GM20000 (cell line): ENCODE measurements at places on chromosomes 4 and X.

- DNase-seq: no peak
Measured at GRCh38 chrX:29824176-29824906, 391.0 kb upstream of the MAGEB2 start.

GRCh38 chr4:134687646-134688628, 486.3 kb upstream of the PABPC4L start:
- DNase-seq: no peak

DNA sequence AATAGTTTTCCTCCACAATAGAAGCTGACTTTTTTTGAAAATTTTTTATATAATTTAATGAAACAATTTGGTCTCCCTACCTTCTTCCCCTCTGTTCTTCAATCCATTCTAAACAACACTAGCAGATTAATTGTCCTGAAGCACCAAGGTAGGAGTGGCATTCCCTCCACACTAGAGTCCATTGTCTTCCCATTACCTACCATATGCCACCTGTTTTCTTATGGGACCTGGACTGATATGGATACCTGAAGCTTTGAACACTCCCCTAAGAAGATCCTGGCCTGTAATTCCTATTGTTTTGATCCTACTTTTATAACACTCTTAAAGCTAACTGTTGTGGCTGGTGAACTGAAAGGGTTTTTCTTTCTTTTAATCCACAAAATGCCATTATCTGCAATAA, 92.0 kb downstream of the APBB2 start:
- DNase-seq: no peak

GRCh38 chr4:168930413-168931196, 79.5 kb downstream of the CBR4 start:
- no peak for DNase-seq

- DNase-seq: no peak
Measured at GRCh38 chr4:19236473-19236872, 1015.2 kb upstream of the SLIT2 start.

DNA sequence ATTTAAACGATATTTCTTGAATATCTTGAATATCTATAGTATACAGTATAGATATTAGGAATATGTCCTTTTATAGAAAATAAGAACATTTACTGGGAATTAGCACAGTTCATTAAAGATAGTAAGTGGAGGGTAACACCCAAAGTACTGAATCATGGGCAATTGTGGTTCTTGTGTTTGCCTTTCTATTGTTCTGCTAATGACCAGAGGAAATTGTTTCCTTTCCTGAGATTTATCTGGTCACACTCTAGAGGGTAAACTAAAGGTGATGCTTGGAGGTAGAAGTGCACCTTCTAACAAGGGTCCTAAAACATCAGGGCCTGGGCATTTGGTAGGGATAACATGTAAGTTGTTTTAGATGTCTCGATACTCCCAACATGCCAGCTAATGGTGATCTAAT, 241.3 kb upstream of the SFRP2 start:
- no peak for DNase-seq

DNA sequence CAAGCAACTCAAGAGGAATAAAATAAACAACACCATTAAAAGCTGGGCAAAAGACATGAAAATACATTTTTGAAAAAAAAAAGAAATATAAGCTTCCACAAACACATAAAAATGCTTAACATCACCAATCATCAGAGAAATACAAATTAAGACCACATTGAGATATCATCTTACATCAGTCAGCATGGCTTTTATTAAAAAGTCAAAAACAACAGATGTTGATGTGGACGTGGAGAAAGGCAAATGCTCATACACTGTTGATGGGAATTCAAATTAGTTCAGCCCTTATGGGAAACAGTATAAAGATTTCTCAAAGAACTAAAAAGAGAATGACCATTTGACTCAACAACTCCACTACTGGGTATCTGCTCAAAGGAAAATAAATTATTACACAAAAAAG, 59.6 kb downstream of the STK32B start:
- no peak for DNase-seq

DNA sequence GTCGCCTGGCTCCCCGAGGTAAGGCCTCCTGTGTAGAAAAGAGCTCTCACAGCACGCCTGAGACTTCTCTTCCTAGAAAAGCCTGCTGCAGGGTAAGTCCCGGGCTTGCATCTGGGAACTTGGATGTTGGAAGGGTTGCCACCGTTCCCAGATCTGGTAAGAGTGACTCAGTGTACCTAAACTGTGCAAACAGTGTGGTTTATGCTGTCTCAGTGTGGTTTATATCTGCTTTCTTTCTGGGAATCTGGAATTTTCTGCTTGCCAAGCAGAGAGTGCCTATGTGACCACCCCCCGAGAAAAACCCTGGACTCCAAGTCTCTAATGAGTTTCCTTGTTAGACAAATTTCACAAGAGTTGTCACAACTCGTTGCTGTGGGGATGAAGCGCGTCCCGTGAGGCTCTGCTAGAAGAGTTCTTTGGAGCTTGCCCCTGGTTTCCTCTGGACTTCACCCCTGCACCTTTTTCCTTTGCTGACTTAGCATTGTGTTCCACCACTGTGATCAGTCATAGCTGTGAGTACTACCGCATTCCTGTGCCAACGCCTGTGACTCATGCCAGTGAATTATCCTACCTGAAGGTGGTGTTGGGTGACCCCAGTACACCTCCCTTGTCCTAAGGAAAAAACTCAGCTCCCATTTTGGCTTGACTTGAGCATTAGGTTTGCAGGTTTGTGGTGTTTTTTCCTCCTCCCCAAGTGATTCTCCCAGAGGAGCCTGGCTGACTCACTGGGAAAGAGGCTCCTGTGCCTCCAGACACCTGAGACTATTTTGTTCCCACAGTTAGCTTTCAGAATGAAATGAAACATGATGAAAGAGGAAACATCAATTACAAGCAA, 14.5 kb downstream of the SLC2A9 start:
- no peak for DNase-seq

GRCh38 chr4:140331876-140332275, 41.6 kb upstream of the SCOC start:
- DNase-seq: no peak

DNA sequence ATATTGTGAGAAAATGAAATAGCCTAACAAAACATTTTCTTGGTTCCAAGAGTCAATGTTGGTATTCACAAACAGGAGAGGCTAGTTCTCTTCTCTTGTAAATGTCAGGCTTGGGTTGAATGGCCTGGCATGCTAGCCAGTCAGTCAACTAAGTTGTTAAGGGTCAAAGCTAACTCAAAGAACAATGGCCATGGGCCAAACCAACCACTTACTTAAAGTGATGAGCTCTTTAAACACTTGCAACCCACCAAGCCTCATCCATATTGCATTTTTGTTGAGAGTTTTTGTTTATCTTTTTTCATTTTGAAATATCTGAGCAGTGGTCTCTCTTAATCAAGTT, 394.5 kb downstream of the RAB28 start:
- DNase-seq: no peak

DNA sequence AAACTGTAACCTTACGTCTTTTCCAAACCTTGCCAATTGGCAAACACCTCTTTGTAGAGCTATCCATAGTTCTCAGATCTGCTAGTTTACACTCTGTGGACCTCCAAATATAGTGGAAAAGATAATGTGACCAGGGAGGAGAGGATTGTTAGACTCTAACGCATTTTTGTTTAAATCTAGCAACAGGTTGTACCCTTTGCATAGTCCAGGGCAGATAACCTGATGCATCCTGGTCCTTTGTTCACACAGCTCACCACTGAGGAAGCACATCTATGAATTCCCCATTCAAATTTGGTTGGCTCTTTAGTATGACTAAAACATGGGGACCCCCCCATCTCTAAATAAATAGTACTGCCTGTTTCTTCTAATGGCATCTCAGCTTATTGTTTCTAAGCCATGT, 55.9 kb downstream of the PAGE2 start:
- no peak for DNase-seq

GRCh38 chrX:131262738-131263679, 26.1 kb downstream of the IGSF1 start:
- DNase-seq: no peak

DNA sequence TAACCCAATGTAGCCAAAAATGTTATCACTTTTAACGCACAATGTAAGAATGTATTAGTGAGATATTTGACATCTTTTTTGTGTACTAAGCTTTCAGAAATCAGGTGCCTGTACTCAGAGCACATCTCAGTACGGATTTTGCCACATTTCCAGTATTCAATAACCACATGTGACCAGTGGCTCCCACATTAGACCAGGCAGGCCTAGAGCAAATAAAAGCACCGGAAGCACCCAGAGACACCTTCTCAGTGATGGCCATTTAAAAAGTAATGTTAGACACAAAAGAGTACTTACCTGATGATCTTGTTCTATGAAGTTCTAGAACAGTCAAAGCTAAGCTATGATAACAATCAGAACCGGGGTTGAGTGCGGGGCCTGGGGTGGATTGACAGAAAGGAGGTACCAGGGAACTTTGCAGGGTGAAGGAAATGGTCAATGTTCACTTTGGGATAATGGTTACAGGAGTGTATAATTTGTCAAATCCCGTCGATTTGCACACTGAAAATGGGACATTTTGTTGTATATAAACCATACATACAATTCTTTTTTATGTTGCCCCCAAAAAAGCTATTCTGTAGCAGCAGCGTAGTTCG, 1.2 kb downstream of the CTPS2 start:
- DNase-seq: peak; percentile 22

DNA sequence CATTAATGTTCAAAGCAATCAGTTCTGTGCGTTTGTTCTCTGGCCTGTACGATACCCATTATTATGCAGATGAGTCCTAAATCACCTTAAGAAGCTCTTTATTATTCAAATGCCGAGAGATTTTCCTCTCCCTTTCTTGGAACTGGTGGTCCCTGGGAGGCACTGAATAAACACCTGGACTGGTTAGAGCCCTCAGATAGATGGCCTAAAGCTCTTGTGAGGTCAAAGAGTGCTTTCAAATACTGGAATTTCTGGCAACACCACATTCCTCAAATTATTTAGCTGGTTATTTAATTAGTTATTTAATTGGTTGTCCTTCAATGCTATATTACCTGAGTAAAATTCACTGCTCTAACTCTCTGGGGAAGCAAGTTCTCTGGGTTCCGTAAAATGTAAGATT, 3.0 kb downstream of the ARHGEF38 start:
- DNase-seq: no peak

DNA sequence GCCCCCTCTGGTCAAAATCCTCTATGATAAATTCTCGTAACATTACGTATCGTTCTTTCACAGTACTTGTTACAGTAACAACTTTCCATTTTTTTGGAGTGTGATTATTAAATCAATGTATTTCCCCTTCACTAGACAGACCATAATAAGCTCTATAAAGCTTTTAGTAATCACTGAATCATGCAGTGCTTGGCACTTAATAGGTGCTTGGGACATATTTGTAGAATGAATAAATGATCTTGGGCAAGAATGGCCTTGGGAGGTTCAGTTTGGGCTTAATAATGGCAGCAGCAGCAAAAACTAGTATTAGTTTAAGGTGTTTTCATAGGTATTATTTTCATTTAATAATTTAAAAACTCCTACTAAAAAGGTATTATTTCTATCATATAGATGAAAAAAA, 33.4 kb upstream of the SFRP2 start:
- DNase-seq: no peak

GRCh38 chr4:77176640-77177039, 19.6 kb downstream of the CCNG2 start:
- no peak for DNase-seq

DNA sequence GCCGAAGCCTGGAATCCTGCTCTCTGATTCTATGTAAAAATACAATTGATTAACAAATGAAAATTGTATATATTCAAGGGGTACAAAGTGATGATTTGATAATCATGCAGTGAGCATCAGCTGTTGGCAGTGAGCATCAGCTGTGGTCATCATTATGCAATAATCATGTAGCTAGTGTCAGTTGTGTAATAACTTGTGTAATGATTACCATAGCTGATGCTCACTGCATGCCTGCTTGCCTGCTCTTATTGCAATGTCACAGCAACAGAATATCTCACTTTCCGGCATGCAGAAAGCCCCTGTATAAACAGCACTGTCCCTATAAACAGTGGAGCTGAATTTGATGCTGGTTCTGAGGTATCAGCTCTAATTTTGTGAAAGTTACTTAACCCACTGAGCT, 46.8 kb downstream of the SULT1B1 start:
- no peak for DNase-seq

GRCh38 chrX:10557166-10557565, 63.2 kb downstream of the MID1 start:
- DNase-seq: no peak

DNA sequence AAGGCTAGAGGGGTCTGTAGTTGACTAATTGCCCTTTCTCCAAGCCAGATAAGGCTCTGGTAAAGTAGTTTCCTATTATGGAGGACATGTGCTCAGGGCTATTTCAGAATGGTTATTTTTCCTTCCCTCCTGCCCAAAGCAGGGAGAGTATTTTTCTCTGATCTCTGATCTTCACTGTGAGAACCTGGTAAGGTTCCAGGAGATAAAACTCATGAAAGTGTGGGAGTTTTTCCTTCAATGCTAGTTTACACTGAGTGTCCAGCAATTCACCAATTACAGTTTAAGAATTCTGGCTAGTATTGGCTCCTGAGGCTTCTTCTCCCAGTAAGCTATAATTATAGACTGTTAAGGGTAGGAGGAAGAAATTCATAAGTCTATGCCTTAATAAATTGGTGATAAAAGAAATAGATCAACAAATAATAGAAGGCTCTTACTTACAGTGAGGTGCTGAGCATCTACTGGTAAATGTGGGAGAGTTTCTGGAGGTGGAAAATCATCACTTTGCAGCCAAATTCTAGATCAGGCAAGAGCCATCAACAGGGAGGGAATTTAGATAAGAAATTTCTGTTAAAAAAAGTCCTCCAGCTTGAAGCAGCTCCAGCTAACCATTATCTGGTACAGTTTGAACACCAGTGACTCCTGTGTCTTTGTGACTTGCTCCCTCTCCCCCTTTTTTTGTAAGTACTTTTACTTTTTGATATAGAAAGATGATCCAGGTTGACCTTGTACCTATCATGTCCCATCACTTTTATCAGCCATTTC, 30.9 kb downstream of the CASP6 start:
- no peak for DNase-seq

DNA sequence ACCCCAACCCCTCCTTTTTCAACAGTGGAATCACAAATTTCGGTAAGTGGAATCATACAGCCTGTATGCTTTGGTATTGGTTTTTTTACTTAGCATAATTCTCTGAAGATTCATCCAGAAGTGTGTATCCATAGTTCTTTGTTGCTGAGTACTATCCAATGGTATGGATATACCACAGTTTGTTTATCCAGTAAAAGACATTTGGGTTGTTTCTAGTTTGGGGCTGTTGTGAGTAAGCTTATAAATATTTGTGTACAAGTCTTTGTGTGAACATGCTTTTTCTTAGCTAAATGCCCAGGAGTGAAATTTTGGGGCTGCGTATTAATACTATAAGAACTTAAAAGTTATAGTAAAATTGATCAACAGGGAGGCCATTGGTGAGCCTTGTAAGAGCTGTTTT, 57.5 kb upstream of the GC start:
- no peak for DNase-seq

- no peak for DNase-seq
Measured at GRCh38 chr4:179040259-179040658, 1598.0 kb upstream of the AGA start.

- no peak for DNase-seq
Measured at GRCh38 chr4:81881855-81882621, 410.3 kb upstream of the RASGEF1B start.

- no peak for DNase-seq
Measured at GRCh38 chr4:100177126-100177525, 13.1 kb downstream of the DDIT4L start.
